ENCODE measurements at places on chromosomes 11 and 22. TPM values are rescaled to one million over a fixed set of nuclear protein-coding genes. Genes with fewer than 3 reads are reported as not detected.
A peak's percentile ranks its signal among the peaks of the same experiment; 100 is the strongest.

DNA sequence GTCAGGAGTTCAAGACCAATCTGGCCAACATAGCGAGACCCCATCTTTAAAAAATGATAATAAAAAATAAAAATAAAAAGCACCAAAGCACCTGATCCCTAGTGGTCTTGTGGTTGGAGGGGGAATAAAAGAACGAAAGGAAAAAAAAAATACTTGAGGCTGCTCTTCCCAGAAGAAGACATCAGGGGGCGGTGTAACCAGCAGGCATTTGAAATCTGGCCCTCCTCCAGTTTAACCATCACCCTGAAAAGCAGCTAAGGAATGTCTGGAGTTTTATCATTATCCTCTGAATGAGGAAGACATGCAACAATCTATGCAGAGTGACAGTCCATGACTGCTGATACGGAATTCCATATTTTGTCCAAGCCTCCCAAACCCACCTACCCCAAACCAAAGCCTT lies 5.6 kb upstream of the KCTD17 start:
- no peak for DNase-seq

GDPD5 gene
- 5.8 TPM for total RNA-seq

DNA sequence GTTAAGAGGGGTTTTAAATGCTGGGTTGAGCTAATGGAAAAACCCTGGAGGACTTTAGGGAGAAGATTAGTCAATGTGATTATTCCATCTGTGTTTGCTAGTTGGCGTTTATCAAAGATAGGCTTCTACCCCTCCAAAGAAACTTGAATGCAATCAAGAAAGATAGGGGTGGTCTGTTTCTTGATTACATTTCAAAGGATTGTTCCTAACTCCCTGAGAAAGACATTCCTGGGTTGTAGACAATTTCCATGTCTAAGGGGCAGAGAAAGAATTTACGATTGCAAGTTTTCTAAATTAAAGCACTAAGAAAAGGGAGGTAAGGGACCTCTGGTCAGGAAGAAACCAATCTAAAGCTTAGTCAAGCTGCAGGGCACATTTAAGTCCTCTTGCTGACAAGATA lies 2268.7 kb downstream of the LRRC4C start:
- no peak for DNase-seq

- DNase-seq, result no peak
Observed at GRCh38 chr22:28589102-28589750, 90.4 kb downstream of the TTC28 start.

OR6A2 gene
- total RNA-seq, result not detected

- no peak for DNase-seq
Observed at GRCh38 chr11:82906236-82906635, 4.7 kb downstream of the DDIAS start.

KRTAP5-2 gene
- not detected for total RNA-seq

GRCh38 chr11:64356498-64357411 lies 2.2 kb upstream of the RPS6KA4 start:
- peak; percentile 76 for DNase-seq

DNA sequence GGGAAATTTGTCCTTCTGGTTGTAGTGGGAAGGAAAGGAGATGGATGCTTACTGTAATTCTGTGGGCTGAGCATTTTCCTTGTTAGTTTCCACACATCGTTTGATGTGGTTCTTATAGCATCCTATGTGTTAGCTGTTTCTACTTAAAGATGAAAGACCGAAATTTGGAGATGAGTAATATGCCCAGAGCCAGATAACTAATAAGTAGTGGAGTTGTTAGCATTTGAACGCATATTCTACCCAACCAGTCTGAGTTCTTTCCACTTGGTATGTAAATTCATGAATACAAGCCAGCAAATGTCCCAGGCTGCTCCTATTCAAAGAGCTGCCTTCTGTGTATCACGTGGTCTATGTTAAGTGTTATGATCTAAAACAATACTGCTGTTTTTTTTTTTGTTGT lies 14.6 kb downstream of the SPECC1L start:
- no peak for DNase-seq

SYT13 gene
- 0.03 TPM for total RNA-seq

C11orf87 gene
- not detected for total RNA-seq

- no peak for DNase-seq
Observed at GRCh38 chr11:114027926-114028325, 31.6 kb upstream of the ZBTB16 start.

DNA sequence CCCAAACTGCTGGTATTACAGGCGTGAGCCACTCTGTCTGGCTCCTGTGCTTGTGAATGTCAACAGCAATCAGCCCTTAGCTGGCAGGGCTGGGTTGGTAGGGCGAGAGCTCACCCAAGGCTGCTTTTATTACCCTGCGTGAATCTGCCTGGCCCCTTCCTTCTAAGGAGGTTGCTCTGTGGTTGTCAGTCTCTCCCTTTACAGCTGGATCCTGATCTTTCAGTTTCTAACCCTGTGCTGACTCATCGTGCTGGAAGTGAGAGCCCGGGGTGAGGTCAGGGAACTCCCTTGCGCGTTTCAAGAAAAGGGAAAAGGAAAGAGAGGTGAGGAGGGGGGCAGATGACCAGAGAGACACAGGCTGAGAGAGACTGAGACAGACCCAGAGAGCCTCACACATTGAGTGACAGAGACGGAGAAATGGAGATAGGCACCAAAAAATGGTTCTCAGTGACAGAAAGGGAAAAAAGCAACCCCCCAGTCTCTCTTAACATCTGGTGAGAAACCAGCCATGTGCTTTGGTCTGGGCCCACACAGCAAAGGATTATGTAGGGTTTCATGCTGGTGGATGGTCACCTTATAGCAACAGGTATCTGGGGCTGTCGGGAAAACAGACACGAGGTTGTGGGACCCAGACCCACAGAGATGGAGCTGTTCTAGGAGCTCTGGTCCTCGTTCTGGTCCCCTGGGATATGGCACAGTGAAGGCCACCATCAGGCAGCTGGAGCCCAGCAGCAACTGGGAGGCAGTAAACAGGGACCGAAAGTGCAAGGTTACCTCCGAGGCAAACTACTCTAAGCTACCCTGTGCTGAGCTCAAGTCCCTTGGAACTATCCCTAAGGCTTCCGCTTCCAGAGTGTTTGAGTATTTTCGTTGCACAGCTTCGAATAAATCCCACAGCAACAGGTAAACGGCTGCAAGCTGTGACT lies 2.5 kb downstream of the TCN2 start:
- DNase-seq, result no peak

DNA sequence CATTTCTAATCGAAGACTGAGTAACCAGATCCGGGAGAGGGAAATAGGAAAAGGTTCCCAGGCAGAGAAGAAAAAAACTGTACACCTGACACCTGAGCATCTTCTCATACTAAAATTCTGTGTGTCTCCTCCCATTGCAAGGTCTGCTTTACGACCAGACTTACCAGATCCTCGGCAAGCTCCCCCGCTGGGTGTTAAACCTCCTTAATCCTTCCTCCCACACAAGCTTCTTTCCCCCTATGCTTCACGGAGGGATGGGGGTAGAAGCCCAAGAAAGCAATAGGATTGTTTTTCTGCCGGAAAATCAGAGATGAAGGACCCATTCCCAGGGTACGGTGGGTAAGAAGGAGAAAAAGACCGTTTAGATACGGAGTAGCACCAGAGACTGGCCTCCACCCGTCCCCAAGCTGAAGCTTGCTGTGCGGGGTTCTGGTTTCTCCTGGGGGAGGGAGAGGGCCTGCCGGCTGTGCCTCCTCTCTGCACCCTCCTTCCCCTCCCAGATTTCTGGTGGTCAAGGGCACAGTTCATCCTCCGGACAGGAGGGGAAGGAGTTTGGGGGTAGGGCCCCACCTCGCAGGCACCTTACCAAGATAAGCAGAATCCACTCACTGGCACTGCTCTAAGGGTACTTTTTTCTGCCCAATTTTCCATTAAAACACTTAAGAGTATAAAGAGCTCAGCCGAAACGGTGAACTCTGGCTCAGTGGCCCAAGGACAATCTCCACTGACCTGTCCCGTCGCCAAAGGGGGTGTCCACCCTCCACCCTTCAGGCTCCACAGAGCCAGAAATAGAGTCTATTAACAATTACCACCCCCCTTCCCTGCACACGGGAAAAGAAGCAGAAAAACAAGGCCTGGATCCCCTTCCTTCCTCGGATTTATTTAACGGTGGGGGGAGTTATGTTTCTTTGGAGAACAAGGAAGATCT lies 1.2 kb downstream of the TOB2 start:
- peak; percentile 58 for DNase-seq

LMNTD2 gene
- 0.43 TPM for total RNA-seq

- no peak for DNase-seq
Observed at GRCh38 chr22:48321986-48322545, 1505.6 kb downstream of the BRD1 start.

- DNase-seq, result peak; percentile 84
Observed at GRCh38 chr22:45552580-45553350, 50.1 kb downstream of the FBLN1 start.

DNA sequence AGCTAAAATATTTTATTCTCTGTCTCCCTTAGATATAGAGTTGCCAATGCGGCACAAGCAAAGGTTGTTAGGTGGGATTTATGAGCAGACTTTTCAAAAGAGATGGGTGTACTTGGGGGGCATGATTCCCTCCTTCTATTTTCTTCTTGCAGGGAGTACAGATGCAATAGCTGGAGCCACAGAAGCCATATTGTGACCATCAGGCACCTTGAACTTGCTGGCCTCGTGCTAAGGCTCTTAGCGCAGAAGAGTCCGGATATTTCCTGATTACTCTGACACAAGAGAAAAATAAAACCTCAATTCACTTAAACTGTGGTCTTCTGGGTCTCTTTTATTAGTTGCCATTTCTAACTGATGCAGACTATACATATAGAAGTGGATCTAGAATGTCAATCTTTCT lies 547.4 kb downstream of the MIAT start:
- no peak for DNase-seq

DNA sequence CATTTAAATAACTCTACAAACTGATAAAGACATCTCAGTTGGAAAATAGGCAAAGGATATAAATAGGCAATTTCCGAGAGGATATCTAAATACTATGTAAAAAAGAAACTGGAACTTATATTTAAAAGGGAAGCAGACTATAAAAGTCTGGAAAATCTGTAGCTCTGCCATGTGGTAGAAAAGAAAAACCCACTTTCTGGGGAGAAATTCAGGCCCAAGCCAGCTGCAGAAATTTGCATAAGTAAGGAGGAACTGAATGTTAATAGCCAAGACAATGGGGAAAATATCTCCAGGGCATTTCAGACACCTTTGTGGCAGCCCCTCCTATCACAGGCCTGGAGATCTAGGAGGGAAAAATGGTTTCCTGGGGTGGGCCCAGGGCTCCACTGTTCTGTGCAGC lies 97.8 kb upstream of the ZBED5 start:
- DNase-seq, result no peak

DNA sequence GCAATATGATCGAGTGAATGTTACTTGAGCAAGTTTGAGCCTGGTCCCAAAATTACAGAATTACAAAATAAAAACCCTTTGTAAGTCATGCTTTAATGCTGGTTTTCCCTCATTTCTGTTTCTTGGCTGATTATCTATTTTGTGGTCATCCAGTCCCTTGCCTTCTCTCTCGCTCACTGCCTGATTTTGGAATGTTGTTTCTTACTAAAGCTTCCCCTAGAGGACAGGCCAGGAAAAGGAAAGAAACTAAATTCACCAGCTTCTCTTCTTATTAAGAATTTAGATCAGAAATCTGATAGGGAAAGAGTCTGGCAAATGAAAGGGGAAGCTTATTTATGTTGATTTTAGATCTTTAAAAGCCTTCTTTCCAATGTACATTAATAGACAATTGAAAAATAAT lies 16.6 kb upstream of the BDNF start:
- DNase-seq, result no peak

- DNase-seq, result no peak
Observed at GRCh38 chr11:7534042-7534378, 20.2 kb downstream of the PPFIBP2 start.

ESAM gene
- 0.16 TPM for total RNA-seq

Data from SJCRH30 (cell line).